ENCODE measurements at places on chromosomes 3 and 15.

GRCh38 chr15:64343222-64343621 lies 12.8 kb downstream of the CSNK1G1 start:
- DNase-seq = no peak

- DNase-seq = no peak
Measured at GRCh38 chr3:77179762-77180161, 139.9 kb downstream of the ROBO2 start.

- peak; percentile 56 for DNase-seq
Measured at GRCh38 chr15:20356444-20356910, 185.1 kb downstream of the GOLGA6L6 start.

DNA sequence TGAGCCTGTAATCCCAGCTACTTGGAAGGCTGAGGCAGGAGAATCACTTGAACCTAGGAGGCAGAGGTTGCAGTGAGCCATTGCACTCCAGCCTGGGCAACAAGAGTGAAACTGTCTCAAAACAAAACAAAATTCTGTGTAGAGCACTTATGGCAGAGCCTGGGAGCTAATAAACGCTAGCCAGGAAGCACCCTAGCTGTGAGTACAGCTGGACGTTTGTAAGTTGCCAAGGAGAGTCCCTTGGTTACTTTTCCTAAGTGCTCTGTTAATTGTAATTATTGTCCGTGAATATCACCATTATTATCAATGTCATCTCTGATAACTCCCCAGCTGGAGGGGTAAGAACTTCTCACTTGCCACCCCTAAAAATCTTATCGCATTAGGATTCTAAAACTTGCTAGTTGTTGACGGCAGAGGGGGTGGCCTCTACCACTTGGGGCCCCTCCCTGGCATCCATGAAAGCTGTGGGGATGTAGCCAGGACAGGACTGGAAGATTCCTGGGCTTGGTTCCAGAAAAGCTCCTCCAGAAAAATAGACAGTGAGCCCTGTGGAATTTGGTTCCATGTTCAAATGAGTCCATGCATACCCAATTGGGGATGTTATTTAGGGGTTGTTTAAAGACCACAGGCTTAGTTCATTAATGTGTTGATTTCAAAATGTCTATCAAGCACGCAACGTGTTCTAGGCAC lies 9.9 kb upstream of the KLHL25 start:
- DNase-seq = no peak

DNA sequence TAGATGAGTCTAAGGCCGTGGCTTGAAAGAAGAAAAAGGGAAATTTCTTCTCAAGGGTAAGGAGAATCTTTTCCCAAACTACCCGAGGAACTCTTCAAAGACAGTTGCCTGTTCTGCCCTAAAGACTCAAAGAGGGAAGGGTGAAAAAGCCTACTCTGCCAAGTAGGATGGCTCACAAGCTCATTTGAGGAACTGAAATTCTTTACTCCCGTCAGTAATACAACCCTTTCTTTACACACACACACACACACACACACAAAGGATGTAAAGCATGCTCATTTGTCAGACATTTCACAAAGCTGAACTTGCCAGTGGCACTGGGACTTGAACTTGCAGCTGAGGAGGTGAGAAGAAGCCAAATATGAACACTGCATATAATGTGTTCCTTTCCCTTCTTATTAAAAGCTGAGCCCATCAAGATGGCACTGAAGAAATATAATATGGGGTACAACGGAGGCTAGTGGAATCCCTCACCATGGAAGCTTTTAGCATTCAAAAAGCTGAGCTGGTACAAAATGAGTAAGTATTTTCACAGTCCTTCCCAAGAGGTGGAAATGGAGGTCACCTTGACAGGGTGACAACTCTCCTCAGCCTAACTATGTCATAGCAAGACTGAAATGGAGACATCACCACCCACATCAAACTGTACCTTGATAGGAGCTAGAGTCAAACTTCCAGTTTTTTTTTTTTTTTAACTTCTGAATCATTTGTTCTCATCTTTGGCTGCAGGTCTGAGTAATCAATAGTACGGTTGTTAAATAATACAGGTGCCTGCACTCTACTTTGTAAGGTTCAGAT lies 57.6 kb downstream of the TAFA4 start:
- DNase-seq = no peak

DNA sequence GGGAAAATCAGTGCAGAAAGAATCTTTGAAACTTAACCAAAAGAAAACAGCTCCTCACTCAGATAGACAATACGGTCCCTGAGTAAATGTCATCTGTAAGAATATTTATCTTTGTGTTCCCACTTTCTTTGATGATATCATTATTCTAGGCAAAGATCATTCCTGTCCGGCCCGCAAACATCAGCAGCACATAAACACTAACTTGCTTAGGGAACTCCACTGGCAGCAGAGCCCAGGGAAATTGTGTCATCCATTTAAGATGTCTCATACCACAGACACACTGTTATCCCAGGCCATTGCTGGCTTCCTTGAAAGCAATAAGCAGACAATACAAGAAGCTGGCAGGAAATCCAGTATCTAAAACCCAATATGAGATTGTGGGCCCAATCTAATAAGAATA lies 20.1 kb upstream of the CD96 start:
- DNase-seq = no peak

- no peak for DNase-seq
Measured at GRCh38 chr15:61196711-61197586, 32.2 kb downstream of the RORA start.

DNA sequence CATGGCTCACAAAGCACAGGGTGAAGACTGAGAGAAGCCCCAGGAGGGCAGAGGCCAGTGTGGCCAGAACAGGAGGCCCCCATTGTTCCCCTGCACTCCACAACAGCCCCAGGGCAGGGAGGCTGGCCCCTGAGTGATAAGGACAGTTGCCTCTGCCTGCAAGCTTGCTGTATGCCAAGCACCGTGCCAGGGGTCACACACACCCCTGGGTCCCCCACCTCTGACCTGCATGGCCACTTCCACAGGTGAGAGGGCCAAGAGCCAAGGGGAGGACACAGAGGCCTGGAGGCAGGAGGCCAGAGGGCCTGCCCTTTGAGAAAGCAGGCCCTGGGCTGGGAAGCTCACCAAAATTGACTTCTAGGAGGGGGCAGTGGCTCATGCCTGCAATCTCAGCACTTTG lies 23.7 kb downstream of the ATRIP start:
- no peak for DNase-seq

GRCh38 chr15:90055182-90055581 lies 47.1 kb downstream of the IDH2 start:
- DNase-seq = no peak

- DNase-seq = no peak
Measured at GRCh38 chr3:76869726-76870384, 170.0 kb upstream of the ROBO2 start.

GRCh38 chr15:66190746-66191145 lies 62.8 kb downstream of the MEGF11 start:
- DNase-seq = no peak

DNA sequence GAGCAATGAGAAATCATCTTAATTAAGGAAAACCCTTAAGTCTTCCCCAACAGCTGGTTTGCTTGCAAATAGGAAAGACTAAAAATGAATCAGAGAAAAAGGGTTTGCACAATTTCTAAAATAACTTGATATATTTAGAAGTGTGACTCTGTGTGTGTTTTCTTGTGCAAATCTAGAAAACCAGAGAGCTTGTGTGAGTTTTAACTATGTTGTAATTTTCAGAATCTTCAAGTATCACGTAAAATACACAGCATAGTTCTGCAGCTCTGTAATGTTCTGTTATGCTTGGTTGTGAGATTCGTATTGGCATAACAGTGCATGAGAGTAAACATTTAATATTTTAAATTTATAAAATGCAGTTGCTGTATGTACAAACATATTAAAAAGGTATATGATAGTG lies 74.7 kb upstream of the GAP43 start:
- no peak for DNase-seq

- no peak for DNase-seq
Measured at GRCh38 chr3:31331278-31331677, 201.4 kb upstream of the STT3B start.

DNA sequence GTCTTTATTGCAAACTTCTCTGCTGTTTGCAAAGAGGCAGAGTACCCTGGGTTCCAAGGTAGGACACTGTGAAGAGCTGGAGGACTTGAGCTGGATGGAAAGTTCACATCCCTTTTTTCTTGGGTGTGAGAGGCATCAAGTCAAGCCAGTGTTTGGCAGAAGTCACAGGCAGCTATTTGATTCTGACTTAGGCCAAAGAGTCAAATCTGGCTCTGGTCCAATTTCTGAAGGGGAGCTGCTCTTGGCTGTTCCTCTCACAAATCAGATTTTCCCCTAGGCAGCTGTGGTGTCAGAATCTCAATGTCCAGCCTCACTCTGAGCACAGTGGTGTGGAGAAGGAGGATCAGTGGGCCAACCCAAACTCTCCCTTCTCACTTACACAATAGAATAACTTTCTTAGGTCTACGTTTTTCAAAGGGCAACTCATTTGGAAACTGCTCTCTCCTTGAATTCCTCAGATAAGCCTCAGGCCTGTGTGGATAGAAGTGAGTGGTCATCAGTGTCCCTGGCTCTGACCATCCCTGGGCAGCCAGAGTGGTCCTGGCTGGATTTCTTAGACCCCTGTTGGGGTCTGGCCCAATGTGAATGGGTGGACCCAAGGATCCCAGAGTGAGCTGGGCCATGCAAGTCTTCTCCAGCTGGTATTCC lies 18.2 kb upstream of the AMOTL2 start:
- DNase-seq = no peak

DNA sequence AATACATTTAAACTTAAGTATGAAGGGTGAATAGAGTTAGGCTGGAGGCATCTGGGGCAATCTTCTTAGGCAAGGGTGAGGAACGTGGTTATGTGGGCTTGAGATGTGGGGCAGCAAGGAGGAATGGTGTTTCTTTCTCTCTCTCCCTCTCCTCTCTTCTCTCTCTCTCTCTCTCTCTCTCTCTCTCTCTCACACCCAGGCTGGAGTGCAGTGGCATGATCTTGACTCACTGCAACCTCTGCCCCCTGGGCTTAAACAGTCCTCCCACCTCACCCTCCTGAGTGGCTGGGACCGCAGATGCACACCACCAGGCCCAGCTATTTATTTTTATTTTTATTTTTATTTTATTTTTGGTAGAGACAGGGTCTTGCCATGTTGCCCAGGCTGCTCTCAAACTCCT lies 4.0 kb upstream of the MGA start:
- DNase-seq = no peak

DNA sequence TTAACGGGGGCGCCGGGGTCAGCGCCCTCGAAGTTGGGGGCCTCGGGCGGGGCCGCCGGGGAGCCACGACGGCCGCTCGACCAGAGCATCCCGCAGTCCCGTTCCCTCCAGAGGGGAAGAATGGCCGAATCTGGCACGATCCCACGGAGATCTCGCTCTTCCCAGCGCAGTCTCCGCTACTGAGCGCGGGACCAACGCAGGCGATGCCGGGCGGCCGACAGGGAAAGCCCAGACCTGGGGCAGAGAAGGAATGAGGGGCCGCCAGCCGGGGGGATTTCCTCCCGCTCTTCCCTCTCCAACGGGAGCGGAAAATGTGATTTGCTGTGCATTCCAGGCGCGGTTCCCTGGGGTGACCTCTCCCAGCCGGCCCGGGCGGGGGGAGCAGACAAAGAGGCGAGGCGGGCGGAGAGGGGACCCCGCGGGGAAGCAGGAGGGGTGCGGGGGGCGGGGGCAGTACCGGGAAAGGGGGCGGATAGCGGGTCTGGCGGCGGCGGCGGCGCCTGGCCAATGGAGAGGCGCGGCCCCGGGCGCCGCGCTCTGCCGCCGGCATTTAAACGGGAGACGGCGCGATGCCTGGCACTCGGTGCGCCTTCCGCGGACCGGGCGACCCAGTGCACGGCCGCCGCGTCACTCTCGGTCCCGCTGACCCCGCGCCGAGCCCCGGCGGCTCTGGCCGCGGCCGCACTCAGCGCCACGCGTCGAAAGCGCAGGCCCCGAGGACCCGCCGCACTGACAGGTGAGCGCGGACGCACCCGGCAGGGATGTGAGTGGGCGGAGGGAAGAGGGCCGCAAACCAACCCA lies at the start of gene GREM1:
Gene GREM1 (plus strand): TSS at position 579 of the 801 bp plus-strand sequence. CDS start 12,687 bp downstream, outside the sequence.
- DNase-seq = no peak

DNA sequence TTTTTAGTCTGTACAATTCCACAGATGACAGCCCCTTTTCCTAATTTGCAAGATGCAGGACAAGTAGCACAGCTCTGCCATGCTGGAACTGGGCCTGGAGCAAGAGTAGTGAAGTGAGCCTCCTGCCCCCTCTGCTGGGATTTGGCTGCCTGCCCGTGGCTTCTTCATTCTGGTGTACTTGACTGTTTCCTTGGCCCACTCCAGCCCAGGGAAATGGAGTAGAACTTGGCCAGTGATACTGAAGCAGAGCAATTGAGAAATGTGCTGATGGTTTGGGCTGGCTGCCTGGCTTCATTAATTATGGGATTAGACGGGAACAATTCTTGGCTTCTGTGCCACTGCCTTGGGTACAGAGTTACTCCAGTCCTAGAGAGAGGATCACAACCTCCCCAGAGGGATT lies 2.8 kb downstream of the GPD1L start:
- DNase-seq = no peak
